ENCODE measurements at places on chromosomes 6 and 20.

DNA sequence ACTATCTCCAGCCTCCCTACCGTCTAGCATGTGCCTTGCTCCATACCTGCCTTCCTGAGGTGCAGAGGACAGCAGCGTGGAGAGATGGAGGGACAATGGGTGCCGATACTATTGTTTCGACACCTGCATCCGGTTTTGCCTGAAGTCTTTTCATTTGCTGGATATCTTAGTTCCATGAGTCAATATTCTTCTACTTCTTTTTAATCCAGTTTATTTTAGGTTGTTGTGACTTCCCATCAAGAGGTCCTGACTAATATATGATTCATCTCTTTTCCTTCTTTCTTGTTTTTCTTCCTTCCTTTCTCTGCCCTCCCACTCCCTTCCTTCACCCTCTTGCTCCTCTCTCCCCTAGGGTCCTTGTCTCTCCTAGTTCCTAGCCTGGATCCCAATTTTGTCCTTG, 91.4 kb downstream of the CDH26 start:
- no peak for DNase-seq

GRCh38 chr20:20793591-20793990, 81.1 kb upstream of the RALGAPA2 start:
- no peak for DNase-seq

DNA sequence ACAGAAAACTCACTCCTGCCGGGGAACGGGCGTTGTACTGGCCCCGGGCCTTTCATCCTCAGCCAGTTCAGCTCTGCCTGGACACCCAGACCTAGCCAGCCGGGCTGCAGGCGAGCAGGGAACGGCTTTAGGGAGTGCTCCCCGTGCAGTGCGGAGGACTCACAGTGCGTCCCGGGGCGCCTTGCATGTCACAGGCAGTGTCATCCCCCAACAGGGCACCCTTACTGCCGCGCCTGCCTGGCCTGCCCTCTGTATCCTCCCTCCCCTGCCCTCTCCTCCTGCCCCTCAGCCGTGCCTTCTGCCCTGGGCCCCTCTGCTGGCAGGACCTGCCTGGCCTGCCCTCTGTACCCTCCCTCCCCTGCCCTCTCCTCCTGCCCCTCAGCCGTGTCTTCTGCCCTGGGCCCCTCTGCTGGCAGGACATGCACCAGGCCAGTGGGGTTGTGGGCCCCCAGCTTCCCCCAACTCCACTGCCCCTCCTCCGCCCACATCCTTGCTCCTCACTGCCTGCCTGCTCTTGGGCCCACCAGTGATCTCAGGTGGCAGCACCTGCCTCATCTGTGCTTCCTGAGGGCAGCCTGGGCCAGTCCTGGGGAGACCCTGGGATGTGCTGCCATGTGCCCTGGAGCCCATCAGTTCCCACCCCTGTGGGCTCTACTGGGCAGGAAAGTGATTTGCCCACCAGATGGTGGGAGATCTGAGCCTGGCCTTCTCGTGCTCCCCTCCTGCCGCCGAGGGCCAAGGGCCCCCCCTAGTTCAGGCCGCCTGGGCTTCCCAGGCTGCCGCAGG, 43.0 kb downstream of the PYGB start:
- DNase-seq: no peak

DNA sequence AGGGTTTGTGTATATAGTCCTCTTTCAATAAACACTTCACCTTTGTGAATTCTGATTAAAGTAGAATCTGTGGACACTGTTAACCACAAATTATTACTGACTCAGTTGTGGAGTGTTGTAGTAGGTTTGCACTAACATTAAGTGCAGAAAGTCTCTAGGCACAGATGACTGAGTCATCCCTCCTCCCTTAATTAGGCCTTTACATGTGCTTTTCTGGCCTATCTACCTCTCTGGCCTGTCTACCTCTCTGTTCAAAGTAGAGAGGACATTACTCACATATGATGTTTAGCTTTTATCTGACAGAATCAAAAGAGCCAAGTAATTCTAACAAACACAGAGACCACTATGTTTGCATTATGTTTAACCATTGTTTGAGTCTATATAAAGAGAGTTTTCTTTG, 783.0 kb downstream of the TENT5A start:
- DNase-seq: no peak

- no peak for DNase-seq
Measured at GRCh38 chr6:39824030-39824926, 32.1 kb downstream of the DAAM2 start.

DNA sequence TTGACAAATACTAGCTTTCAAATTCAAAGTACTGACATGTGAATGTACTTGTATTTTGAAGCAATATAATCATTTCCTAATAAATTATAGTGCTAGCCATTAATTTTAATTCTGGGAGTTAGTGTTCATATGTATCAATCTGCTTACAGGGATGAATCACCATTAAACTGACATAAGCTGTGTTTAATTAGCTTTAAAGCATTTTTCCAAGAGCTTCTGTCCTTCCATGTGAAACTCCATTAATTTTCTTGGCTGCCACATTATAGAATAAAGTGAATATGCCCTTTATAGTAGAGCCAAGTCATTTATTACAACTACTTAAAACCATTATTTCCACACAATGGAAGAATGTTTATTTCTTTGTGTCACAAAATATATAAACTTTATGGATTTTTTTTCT, 150.8 kb downstream of the COL21A1 start:
- DNase-seq: no peak

DNA sequence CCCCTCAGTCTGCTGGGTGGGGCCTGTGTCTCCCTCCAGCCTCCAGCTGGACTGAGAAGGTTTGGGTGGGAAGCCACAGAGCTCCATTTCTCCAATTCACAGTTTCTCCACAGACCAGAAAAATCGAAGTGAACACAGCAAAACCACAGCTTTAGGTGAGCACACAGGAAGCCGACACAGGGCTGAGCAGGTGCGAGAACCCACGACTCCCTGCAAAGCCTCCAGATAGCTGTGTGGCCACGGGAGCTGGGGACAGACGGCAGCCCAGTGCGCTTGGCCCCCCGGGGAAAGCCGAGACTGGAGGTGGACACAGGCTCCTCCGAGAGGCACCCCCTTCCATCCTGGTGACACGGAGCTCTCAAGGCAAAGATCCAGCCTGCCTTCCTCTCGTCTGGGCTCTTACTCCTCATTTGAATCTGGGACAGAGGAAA, 29.0 kb upstream of the MPC1 start:
- DNase-seq: peak; percentile 32

DNA sequence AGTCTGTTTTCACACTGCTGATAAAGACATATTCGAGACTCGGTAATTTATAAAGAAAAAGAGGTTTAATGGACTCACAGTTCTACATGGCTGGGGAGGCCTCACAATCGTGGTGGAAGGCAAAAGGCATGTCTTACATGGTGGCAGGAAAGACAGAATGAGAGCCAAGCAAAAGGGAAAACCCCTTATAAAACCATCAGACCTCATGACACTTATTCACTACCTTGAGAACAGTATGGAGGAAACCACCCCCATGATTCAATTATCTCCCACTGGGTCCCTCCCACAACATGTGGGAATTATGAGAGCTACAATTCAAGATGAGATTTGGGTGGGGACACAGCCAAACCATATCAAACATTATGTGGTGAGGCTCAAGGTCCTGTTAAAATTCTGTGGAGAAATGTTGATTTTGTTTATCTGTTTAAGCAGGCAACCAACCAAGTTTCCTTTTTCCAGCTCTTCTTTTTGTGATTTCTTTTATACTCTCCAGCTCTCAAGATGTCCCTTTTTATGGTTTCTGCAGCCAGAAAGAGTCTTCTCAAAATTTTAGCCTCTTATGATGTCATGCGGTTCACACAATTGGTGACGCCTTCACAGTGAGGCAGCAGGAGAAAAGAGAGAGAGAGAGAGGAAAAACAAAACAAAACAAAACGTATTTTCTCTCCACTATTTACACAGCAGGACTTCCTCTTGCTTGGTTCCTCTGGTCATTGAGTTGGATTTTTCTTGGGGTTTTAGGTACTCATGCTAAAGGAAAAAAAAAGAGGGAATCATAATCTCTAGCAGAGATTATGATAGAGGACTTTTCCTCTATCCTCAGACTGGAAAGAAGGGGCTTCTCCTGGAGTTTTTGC, 18.0 kb downstream of the AIG1 start:
- DNase-seq: no peak

DNA sequence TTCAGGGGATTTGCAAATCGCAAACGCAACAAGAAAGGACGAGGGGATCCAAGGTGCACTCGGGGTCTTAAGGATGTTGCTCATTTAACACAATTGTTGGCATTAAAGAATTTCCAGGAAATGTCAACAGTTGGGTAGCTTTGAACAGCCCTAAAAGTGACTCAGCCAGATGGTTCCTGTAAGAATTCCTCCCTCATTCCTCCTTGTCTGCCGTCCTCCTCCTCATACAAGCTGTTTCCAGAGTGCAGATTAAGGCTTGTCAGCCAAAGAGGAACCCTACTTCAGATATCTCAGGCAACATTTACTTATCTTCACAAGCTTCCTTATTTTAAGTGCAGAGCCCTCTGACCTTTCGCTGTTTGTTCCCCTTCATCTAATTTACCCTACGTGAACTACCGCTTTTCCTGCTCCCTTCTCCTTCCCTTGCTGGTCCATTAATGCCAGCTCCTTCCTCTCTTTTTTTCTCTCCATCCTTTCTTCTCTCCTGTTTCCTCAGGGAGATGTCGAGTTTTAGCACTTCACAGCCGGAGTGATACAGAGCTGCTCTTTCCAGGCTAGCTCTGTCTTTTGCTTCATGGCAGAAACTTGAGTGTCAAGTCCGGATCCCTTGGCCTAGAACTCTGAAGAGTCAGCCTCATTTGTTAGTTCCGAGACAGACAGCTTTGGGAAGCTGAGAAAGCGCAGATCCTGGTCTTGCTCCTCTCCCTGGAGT, 26.1 kb upstream of the TBC1D7 start:
- no peak for DNase-seq

DNA sequence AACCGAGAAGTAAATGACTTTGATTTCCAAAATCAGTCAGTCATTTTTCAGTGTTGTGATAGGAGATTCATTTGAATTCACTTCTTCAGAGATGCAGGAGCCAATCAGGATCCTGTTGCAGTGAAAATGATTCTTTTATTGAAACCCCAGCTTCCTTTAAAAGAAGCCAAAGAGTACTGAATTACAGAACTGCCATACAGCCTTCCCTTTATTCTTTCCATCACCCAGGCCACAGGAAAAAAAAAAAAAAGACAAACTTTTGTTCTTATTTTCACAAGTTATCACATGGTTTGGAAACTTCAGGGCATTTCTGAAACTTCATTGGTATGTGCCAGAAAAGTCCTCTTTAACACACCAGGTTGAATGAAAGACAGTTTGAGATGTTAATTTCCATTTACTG, 1.8 kb upstream of the CARMIL1 start:
- no peak for DNase-seq

- DNase-seq: no peak
Measured at GRCh38 chr6:107458672-107459282, 587 bp downstream of the PDSS2 start.

GRCh38 chr20:41734506-41734945, 116.3 kb upstream of the CHD6 start:
- DNase-seq: peak; percentile 15

DNA sequence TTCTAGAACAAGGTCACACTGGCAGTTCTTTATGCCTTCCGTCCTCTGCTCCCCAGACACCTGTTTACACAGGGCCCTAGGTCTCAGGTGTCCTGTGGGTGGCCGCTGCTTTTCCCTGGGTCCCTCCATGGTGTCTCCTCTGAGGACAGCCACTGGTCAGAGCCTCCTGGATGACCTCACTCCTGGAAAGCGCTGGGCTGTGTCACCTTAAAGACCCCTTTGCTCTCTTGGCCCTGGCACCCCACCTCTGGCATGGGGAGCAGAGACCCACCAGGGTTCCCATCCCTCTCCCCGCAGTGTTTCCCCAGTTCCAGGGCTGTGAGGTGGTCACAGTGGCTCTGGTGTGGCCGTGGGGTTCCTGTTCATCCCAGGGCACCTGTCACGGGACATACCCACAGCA, 33.9 kb downstream of the NTSR1 start:
- DNase-seq: no peak

DNA sequence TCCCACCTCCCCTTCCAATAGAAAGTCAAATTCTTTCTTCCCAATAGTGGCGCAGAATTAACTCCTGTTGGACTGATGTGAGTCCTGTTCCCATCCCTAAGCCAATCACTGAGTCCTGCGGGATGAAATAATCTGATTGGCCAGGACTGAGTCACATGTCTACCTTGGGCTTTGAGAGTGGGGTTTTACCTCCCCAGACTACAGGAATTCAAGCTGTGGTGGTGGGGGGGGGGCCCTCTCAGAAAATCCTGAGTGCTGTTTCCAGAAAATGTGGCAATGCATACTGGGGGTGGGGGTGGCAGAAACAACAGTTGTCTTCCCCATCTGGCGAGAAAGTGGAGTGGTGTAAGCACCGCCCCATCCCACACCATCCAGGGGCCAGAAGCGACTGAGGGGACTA, 65.7 kb downstream of the CTCFL start:
- no peak for DNase-seq

- no peak for DNase-seq
Measured at GRCh38 chr6:107763946-107764345, 60.2 kb downstream of the SCML4 start.

- DNase-seq: peak; percentile 59
Measured at GRCh38 chr6:119322715-119323350, 26.7 kb downstream of the MAN1A1 start.

DNA sequence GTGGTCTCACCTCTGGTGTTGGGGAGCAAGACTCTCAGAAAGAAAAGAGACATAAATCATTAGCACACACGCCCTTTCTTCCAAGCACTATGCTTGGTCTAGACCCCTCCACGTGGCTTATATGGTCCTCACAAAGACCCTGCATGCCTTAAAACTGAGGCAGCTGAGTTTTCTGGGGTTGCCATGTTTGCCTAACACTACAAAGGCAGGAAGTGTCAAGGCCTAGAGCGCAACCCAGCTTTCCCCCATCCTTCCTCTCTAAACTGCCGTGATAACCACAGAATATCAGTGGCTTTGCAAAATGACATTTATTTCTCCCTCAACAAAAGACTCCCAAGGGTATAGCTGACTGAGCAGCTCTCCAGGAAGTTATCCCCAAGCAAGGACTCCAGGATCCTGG, 146.5 kb upstream of the TOP1 start:
- peak; percentile 15 for DNase-seq

- DNase-seq: no peak
Measured at GRCh38 chr6:158752613-158753012, 66.6 kb downstream of the EZR start.

GRCh38 chr6:47132724-47133123, 90.6 kb upstream of the ADGRF1 start:
- DNase-seq: no peak

DNA sequence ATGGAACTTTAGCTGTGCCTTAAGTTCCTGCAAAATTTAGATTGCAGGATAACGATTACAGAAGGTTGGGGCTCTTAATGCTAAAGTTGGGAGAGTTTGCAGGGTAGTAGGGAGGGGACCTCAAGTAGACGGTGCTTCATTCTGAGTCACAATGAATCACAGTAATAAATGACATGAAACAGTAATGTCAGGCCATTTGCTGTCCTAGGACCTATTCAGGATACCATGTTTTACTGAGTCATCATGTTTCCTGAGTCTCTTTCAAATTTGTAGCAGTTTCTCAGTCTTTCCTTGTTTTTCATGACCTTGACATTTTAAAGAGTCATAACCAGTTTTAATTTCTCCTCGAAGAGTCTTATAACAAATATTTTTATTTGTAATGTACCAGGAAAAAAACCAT, 406.9 kb upstream of the MAP3K7 start:
- no peak for DNase-seq

GRCh38 chr6:107101686-107102413, 13.5 kb downstream of the BEND3 start:
- no peak for DNase-seq

- DNase-seq: no peak
Measured at GRCh38 chr20:53428588-53428987, 165.1 kb downstream of the ZNF217 start.

Data from effector memory CD8-positive, alpha-beta T cell (primary cell).